Activated CD4-positive, alpha-beta T cell treated with anti-CD3 and anti-CD28 coated beads, Interleukin-10, Interleukin-2, amounts not matched to agents 100 ng/mL and 50 ng/mL, durations not matched to agents 16 hours and 8 hours (primary cell): ENCODE measurements at places on chromosomes 12 and 14.

DNA sequence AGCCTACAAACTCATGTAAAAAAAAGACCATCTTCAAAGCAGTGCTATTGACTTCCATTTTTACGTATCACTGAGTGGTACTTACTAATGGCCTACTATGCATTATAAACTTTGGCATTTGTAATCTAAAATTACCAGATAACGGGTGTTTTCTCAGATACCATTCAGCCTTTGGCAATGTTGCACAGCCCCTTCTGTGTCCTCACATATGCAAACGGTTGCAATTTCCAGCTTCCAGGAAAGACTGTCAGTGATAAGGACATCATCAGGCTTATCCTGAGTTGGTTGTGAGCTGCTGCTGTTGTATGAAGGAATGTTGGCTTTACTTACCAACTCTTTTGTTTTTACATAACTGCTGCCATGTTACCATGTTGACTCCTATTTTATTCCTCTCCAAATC, 1.6 kb upstream of the SLC6A13 start:
- no peak for DNase-seq

GRCh38 chr12:105252901-105253300, 16.9 kb upstream of the APPL2 start:
- no peak for DNase-seq

DNA sequence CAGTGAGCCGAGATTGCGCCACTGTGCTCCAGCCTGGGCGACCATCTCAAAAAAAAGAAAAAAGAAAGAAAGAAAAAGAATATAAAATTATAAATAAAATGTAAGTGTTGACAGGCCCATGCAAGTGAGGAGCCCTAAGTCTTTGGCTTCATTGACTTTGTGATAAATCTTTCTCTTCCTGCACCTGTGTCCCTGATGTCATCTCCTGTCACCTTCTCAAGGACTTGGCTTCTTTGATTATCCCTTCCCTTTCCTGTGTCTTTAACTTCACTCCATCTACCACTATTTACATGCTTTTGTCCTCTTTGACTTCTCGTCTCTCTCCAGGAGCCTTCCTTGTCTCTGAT, 33.6 kb upstream of the WNK1 start:
- DNase-seq = no peak

GRCh38 chr12:32454866-32455265, 55.5 kb downstream of the FGD4 start:
- no peak for DNase-seq

GRCh38 chr12:47889040-47889439, 15.8 kb downstream of the VDR start:
- DNase-seq = peak; percentile 70

DNA sequence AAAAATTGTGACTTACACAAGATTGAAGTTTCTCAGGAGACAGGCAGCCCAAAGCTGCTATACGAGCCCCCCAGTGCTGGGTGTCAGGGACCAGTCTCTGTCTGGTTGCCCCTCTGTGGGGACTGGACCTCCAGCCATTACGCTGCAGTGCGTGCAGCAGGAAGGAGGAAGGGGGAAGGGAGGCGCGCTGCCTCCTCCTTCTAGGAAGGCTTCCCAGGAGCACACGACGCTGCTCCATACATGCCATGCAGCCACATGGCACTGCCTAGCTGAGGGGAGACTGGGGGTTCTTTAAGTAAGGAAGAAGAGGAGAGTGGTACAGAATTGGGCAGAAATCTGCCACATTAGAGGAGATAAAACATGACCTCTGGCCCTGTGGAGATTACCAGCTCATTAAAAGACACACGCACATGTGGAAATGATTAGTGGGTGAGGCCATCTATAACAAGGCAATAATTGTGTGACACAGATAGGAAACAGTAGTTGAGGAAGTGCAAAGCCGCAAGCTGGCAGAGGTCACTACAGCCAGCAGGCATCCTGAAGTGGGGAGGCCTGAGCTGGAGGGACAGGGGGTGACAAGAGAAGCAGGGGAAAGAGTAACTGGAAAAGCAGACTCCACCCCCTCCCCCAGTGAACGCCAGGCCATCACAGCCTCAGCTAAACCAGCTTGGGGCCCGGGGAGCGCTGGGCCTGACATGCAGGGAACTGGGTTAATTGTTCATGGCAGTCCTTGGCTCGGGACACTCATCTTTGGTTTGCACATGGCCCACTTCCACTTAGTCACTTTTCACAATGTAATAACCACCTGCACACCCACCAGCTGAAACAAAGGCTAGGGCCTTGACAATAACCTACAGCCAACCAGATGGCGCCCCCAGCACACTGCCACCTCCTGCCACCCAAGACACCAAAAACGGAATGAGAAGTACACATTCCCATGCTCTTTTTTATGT, 39.6 kb downstream of the CCDC88C start:
- peak; percentile 63 for DNase-seq

DNA sequence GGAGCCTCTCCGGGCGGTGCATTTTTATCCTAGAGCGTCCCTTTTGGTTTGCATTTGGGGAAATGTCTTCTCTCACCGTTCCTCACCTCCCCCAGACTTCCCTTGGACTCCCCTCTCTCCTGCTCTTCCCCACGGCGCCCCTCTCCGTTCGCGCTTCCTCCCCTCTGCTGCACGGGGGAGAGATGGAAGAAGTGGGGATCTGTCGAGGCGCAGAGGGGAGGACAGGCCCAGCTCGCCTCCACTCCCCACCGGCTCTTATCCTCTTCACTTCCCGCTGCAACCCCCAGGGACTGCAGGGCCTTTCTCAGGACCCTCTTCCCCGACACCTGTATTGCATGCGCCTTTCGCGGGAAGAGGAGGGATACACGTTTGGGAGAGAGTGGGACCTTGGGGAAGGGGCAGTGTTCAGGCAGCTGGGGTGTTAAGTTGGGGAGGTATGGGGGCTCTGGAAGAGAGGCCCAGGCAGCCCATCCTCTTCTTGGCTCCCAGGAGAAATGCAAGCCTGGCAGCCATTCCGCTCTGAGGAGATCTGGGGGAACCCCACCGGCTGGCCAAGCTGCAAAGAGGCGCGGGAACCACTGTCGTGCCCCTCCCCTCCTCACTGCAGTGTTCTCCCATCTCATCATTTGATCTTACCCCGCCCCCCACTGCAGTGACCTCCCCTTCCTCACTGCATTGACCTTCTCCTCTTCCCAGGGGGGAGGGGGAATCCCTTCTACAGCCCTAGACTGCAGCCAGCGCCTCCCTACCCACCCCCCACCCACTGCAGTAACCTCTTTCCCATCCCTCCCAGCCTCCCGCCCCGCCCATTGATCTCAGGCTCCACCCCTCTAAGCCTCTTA, 788 bp downstream of the ENO2 start:
- no peak for DNase-seq

GRCh38 chr12:108573317-108573716, 10.9 kb downstream of the ISCU start:
- peak; percentile 88 for DNase-seq

DNA sequence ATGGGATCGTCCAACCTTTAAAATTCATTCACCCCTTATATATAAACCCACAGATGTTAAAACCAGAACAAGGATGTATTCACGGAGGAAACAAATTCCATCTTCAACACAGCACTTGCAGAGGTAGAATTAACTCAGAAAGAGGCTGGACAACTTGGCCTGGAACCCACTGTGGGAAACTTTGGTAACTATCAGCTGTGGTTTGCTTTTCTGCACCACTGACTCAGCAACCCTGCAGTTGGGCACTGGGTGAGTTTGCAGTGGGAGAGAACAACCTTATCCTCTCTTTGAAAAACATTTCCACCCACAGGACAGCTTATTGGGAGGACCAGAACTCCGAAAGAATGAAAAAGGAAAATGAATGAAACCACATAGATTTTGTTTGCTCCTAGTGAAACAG, 66.3 kb downstream of the ZNF664 start:
- no peak for DNase-seq

GRCh38 chr12:54328595-54329337, 3.8 kb downstream of the COPZ1 start:
- DNase-seq = no peak

DNA sequence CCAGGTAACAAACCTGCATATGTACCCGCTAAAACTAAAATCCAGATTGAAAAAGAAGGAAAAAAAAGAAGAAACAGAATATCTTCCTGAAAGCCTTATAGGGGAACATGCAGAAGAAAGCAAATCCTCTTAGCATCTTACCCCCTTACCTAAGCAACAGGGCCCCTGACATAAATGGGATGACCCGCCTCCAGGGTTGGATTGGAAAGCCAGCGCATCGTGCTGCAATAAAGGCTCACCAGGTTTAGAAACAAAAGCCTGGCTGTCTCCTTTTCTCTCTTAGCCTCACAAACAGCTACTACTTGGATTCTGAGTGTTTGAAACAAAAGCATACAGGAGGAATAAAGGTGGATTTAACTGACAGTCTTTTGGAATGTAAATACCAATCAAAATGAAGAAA, 13.8 kb upstream of the ADCK1 start:
- no peak for DNase-seq

DNA sequence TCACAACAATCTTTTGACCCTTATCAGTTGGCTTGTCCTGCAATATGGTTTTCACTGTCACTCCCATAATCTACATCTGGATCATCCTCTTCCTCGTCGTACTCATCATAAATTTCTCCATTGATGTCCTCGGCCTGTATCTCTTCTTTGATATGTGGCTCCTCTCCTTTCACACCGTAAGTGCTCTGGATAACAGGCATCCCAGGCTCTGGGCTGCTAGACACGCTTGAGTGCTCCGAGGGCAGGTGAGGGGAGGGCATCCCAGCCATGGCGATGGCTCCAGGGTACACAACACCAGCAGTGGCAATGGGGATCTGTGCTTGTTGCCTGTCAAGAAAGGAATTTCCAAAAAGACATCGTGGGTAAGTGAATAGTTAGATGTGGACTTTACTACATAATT, 415.3 kb downstream of the SOX5 start:
- DNase-seq = no peak

DNA sequence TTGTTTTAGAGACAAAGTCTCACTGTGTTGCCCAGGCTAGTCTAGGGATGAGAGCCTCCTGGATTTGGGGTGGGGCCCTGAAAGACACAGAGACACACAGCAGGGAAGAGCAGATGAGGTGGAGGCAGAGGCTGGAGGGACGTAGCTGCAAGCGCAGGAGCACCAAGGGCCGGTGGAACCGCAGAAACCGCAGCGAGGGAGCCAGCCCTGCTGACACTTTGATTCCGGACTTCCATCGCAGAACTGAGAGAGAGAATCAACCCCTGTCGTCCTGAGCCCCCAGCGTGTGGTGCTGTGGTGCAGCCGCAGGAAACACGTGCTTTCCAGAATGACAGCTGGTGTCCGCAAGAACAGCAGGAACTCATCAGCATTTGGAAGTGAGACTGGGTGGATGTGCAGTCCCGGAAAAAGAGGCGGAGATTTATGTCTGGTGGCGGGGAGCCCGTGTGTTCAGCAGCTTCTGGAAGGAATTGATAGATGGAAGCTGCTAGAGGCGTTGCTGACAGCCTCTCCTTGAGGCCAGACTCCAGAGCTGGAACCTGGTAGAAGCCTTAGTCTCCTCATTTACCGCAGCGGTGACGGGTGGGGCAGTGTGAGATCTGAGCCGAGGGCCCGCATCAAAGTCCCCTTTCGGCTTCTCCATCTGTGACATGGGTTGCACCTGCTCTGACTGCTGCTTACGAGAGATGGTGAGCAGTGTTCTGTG, 21.9 kb upstream of the KLC1 start:
- peak; percentile 82 for DNase-seq

DNA sequence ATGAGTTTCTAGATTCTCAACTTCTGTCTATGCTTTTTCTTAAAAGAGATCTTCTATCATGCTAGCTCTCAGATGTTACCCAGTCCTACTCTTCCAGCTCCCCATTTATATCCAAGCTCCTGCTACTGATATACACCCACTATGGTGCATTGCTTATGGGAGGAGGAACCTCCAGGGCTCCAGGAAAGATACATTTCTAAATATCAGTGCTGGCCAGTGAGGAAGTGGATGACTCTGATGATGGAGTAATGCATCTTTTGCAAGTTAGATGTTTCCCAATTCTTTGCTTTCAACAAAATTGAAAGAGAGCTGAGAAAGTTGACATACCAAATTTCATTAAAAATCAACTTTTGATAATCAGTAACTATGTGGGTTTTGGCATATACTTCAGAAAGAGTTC, 105.7 kb upstream of the RESF1 start:
- no peak for DNase-seq

GRCh38 chr12:91604897-91605296, 422.3 kb upstream of the DCN start:
- no peak for DNase-seq

- no peak for DNase-seq
Observed at GRCh38 chr14:30296931-30297405, 262.0 kb upstream of the G2E3 start.

DNA sequence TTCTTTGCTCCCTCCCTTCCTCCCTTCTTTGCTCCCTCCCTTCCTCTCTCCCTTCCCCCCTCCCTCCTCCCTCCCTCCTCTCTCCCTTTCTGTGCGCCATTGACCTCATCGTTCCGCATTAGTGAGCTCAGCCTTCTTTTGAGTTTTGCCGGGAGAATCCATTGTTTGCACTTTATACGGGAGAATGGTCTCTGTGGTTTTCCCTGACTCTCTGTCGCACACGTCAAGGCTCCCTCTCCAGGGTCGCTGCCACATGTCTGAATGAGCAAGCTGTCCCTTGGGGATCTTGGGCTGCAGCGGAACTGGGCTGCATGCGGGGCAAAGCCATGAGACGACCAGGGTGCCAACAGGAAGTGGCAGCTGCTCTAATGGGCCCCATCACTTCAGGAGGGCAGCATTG, 118.5 kb downstream of the GLT1D1 start:
- no peak for DNase-seq

DNA sequence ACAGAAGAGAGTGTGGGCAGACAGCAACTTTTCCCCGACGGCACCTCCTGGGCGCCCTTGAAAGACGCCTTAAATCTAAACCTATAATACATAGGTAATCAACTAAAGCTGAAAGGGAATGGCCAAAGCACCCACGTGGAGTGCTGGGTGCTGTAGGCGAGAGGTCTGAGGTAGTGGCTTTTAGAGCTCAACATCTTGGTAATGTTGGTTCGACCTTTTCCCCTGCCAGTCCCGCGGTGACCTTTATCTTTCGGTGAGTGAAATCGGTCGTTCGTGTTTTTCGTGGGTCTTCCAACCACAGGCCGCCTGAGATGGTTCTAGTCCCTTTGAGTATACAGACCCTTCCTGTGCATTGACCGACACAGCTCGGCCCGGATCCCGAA, 9.1 kb downstream of the OR6S1 start:
- peak; percentile 65 for DNase-seq

DNA sequence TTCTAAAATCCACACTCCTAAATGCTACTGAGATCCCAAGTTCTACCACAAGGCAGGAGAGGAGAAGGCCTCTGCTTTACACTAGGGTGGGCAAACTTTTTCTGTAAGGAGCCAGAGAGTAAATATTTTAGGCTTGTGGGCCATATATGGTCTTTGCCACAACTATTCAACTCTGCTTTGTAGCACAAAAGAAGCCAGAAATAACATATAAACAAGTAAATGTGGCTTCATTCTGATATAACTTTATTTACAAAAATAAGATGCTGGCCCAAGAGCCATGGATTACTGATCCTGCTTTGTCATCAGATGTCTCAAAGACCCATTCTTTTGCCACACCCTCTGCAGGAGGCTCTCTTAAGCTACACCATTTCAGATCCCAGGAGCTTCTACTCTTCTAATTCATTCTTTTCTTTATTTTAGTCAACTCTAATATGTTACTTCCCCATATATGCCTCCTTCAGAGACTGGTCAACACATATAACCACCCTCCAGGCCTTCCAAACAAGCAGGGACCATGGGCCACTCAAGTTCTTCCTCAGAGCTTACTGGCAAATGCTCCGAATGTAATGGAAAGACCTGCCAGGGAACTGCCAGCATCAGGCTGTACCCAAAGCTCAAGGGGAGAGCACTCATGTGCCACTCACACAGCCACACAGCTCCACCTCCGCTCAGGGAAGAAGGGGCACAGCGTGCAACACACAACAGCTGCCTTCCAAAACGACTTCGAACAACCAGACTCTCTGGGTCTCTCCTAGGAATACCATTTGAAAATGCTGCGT, 15.6 kb downstream of the APPL2 start:
- no peak for DNase-seq
